ENCODE measurements at places on chromosomes 1 and 21.

- DNase-seq = peak; percentile 72
These were observed 42.3 kb downstream of the PLEKHO1 start for GRCh38 chr1:150192012-150192411.

DNA sequence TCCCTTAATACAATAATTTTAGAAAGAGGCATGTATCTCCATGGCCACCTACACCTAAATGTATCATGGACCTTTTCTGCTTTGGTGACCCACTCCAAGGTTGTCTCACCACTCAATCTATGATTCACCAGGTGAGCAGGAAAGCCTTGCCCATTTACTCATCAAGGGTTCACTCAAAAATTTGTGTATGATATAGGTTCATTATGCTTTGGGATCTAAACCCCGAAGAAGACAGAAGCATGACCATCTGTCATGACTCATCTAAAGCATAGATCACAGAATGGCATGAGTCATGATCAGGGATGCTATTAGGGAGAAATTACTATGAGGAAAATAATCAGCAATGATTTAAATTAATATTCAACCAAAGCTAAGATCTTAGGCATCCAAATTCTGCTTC, 38.5 kb downstream of the PYHIN1 start:
- DNase-seq = no peak

GRCh38 chr1:6987940-6988339, 202.7 kb downstream of the CAMTA1 start:
- no peak for DNase-seq

- DNase-seq = no peak
These were observed 125.8 kb downstream of the XPR1 start for GRCh38 chr1:180757657-180758056.

DNA sequence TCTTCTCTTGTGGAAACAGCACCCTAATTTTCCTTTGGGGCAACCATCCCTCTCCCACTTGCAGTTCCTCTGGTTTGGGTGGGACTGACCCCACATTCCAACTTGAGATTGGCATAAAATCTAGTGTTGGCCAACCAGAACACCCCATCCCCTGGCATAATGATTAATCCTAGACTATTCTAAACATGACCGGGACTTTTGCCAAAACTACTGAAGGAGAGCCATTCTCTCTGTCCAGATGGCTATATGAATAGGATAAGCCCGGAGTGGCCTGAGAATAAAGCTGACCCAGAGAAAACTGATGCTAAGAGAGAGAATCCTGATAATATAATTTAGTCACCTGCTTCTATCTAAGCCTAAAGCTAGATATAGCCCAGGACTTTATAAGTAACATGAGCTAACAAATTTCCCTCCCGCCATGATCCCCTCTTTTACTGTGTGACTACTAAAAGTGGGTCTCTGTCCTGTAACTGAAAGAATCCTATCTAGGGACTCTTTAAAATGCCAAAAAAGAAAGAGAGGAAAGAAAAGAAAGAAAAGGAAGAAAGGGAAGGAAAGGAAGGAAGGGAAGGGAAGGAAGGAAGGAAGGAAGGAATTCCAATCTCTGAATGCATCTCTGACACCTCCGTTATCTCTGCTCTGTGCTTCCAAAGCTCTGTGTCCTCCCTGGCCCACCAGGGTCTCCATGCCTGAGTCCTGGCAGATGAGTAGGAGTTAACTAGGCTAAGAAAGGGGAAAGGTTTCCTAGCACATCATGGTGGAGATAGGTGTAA, 28.0 kb upstream of the NRDC start:
- DNase-seq = no peak

- no peak for DNase-seq
These were observed 6.3 kb downstream of the LIX1L start for GRCh38 chr1:145951526-145951925.

DNA sequence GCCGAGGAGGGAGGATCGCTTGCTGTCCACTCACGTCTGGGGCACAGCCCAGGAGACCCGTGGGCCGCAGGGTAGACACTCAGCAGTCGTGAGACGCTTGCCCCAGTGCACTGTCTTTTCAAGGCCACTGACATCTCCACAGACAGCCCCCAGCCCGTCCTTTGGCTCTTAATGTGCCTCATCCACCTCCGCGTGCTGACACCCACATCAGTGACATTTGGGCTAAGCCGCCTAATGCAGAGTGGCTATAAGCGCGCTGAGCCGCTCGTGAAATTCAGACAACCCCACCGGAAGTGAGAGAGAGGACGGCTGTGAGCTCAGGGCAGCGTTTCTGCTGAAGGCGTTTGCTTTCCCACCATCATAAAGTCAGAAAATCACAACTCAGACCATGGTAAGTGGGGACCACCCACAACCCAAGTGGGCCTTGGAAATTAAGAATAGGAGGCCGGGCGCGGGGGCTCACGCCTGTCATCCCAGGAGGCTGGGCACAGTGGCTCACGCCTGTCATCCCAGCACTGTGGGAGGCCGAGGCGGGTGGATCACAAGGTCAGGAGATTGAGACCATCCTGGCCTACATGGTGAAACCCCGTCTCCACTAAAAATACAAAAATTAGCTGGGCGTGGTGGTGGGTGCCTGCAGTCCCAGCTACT, 8.4 kb downstream of the SLC35E2B start:
- no peak for DNase-seq

Data from fibroblast of skin of left quadriceps (primary cell).